CD4-positive, alpha-beta T cell (primary cell): ENCODE measurements at places on chromosomes 12 and 14. TPM values are rescaled to one million over a fixed set of nuclear protein-coding genes. Genes with fewer than 3 reads are reported as not detected.

Gene TTC6
- not detected for total RNA-seq

DNA sequence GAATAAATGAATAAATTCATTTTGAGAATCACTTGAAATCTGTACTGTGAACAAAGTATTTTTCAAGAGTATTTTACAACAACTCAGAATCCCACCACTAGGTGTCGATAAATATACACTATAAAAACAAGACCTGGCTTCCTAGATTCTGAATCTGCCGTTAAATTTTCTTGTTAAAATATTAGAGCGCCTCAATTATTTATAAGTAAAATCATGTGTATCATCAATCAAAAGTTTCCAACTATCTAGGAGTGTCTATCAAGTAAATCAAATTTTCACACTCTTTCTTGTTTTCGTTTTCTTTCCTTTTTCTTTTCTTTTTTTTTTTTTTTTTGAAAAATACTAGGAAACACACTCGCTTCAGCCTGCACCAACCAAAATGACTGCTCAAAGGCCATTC is 179.2 kb upstream of the DCN start:
- H3K4me3 ChIP-seq: no peak overlapping the region
- no peaks in the 10 kb centered on the region for H3K27me3 ChIP-seq
- no peaks in the 10 kb centered on the region for H3K36me3 ChIP-seq

GRCh38 chr14:68934066-68934465 is 45.0 kb downstream of the ACTN1 start:
- no peak overlapping the region for H3K27ac ChIP-seq
- DNase-seq: no peak
- peaks cover 58% of the 10 kb centered on the region for H3K4me1 ChIP-seq
- H3K36me3 ChIP-seq: peaks cover 4% of the 10 kb centered on the region

Gene DDN
- 0.47 TPM for total RNA-seq

DNA sequence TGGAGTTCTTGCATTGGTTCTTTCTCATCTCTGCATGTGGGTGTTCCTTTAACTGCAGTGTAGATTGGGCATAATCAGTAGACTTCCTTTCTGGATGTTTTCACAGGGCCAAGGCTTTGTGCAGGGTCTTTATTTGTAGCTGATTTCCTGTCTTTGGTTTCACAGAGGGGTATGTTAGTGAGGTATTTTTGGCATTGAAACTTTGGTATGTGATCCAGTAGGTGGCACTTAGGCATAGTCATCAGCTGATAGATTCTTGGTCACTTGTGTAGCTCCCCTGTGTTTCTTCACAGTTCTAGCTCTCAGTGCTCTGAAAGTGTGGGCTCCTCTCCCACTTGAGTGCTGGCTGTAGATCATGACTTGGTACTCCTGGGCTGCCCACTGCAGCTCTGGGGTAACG is 52.7 kb upstream of the LMO3 start:
- H3K27me3 ChIP-seq: no peaks in the 10 kb centered on the region
- no peaks in the 10 kb centered on the region for H3K36me3 ChIP-seq
- H3K4me3 ChIP-seq: no peak overlapping the region
- H3K4me1 ChIP-seq: no peaks in the 10 kb centered on the region
- H3K27ac ChIP-seq: no peak overlapping the region

DNA sequence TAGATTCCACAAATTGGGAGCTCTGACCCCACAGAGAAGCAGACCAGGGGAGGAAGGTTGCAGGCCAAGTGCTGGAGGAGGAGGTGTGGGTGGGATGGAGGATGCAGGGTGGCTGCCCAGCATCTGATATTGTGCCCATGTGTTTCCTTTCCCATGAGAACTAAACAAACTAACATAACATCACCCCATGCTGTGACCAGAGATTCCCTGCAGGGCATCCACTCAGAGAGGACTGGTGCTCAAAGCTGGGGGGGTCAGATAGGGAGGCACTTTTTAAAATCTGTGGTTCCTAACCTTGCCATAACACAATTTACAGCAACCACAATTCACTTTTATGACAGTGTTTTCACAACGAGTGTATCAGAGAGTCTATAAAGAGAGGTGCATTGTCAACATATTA is 1277.6 kb downstream of the AACS start:
- no peaks in the 10 kb centered on the region for H3K27me3 ChIP-seq
- no peaks in the 10 kb centered on the region for H3K4me1 ChIP-seq
- no peak overlapping the region for H3K27ac ChIP-seq
- H3K36me3 ChIP-seq: no peaks in the 10 kb centered on the region
- no peak overlapping the region for H3K4me3 ChIP-seq

Gene PPP1R1A
- total RNA-seq: not detected

Gene SMIM41
- not detected for total RNA-seq

- H3K27ac ChIP-seq: no peak overlapping the region
- no peak for DNase-seq
- H3K27me3 ChIP-seq: peaks cover 47% of the 10 kb centered on the region
Observed at GRCh38 chr14:104135121-104135903, 3.1 kb upstream of the KIF26A start.

Gene FAM90A1
- total RNA-seq: 0.47 TPM

- H3K4me3 ChIP-seq: no peak overlapping the region
- no peaks in the 10 kb centered on the region for H3K27me3 ChIP-seq
- DNase-seq: peak; percentile 29
- H3K27ac ChIP-seq: no peak overlapping the region
Observed at GRCh38 chr14:76919431-76920330, 93.5 kb downstream of the LRRC74A start.

DNA sequence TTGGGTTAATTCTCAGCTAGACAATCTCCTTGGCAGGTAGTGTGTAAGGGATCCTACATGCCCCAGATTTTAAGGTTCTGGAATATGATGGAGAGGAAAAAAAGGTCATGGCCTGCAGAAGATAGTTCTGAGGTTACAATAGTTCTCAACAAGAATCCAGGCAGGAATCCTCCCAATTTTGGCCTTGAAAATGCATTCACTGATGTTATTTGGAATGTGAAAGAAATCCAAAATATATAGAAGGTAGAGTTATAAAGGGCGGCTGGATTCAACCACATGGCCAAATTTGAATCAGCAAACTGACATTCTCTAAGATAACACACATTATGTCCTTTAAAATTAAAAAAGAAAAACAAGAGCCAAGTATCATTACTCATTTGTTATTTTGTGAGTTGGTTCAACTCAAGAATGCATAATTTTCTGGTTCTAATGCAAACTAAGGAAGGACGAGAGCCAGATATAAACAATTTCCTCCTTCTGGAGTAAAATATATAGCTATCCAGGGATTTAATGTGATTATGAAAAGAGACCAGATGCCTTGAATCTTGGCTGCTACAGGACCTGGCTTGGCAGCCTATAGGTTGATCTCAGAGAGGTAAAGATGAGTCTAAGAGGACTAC is 177.0 kb upstream of the G2E3 start:
- no peak overlapping the region for H3K4me3 ChIP-seq
- H3K4me1 ChIP-seq: no peaks in the 10 kb centered on the region
- H3K27me3 ChIP-seq: peaks cover 3% of the 10 kb centered on the region
- no peaks in the 10 kb centered on the region for H3K36me3 ChIP-seq
- DNase-seq: no peak
- no peak overlapping the region for H3K27ac ChIP-seq

DNA sequence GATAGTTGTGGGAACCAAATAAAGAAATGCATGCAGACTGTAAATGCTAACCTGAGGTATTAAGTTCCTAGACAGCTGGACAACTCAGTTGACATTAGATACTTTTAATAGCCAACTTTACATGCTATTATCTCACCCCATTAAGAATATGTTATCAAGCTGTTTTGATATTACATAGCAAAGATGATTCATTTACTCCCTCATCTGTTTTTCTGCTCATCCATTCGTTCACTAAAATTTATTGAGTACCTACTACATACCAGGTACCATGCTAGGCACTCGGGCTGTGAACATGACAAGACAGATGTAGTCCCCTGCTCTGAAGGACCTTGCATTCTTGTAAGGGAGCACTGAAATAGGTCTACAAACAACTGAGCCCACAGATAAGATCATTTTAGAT is 192.4 kb downstream of the DACT1 start:
- H3K36me3 ChIP-seq: no peaks in the 10 kb centered on the region
- DNase-seq: no peak
- no peak overlapping the region for H3K27ac ChIP-seq
- no peaks in the 10 kb centered on the region for H3K4me1 ChIP-seq
- no peak overlapping the region for H3K4me3 ChIP-seq

GRCh38 chr12:68609998-68610369 is 715 bp upstream of the RAP1B start:
- H3K4me1 ChIP-seq: peaks cover 17% of the 10 kb centered on the region
- no peak for DNase-seq
- no peaks in the 10 kb centered on the region for H3K36me3 ChIP-seq
- peak overlapping the region; percentile 76 for H3K4me3 ChIP-seq

Gene SNAPC1
- 5.0 TPM for total RNA-seq

Gene KERA
- not detected for total RNA-seq

GRCh38 chr12:26106347-26106746 is 18.5 kb downstream of the BHLHE41 start:
- no peak for DNase-seq
- H3K4me1 ChIP-seq: no peaks in the 10 kb centered on the region
- H3K4me3 ChIP-seq: no peak overlapping the region
- peaks cover 7% of the 10 kb centered on the region for H3K27me3 ChIP-seq
- H3K27ac ChIP-seq: no peak overlapping the region

- no peaks in the 10 kb centered on the region for H3K27me3 ChIP-seq
- DNase-seq: no peak
- no peaks in the 10 kb centered on the region for H3K4me1 ChIP-seq
- H3K36me3 ChIP-seq: no peaks in the 10 kb centered on the region
- H3K4me3 ChIP-seq: no peak overlapping the region
Observed at GRCh38 chr12:78118036-78118435, 287.3 kb downstream of the NAV3 start.

- H3K4me1 ChIP-seq: peaks cover 76% of the 10 kb centered on the region
- H3K4me3 ChIP-seq: peak overlapping the region; percentile 26
- DNase-seq: no peak
- peaks cover 5% of the 10 kb centered on the region for H3K36me3 ChIP-seq
- no peaks in the 10 kb centered on the region for H3K27me3 ChIP-seq
Observed at GRCh38 chr12:121036810-121037326, 2.2 kb downstream of the OASL start.

DNA sequence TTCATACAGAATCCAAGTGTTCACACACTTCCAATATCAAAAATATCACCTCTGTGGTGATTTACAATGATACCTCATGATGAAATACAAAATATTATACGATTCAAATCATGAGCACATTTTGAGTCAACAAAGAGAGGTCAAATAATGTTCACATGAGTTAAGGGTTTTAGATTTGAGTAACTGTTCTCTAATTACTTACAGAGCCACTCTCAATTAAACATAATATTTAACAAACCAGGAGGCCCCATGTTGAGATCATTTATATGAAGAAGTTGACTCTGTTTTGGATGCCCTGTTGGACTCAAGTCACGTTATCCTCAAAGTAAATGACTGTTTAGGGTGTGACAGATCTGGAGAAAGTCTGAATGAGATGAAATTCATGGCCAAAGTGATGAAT is 53.5 kb downstream of the NUAK1 start:
- no peak overlapping the region for H3K4me3 ChIP-seq
- H3K36me3 ChIP-seq: no peaks in the 10 kb centered on the region
- no peaks in the 10 kb centered on the region for H3K4me1 ChIP-seq
- DNase-seq: no peak
- H3K27me3 ChIP-seq: peaks cover 9% of the 10 kb centered on the region

Gene NID2
- not detected for total RNA-seq

DNA sequence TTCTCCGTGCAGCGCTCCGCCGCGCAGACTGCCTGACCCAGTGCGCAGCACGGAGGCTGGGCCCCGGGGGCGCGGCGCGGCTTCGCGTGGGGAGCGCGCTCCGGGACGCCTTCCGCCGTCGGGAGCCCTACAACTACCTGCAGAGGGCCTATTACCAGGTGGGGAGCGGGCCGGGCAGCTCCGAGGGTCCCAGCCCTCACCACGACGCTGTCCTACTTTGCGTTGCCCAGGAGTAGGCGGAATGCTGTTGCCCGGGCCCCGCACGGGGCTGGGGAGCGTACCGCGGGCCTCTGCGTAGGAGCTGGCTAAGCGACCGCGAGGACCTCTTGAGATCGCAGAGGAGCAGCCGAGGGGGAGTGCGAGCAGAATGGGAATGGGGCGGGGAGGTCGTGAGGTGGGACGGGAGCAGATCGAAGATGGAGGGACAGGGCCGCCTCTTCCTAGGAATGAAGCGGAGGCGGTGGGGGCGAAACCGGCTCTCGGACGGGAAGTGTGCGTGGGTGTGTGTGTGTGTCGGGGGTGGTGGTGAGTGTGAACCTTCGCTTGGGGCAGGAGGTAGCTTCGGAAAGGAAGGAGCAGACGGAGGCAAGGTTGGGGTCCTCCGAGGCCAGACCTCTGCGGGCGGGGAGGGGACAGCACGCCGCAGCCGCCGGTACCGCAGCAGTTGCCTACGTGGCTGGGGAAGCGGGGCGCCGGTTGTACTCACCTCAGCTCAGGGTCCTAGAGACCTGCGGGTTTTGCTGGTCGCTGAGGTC is 751 bp downstream of the P3H3 start:
- H3K4me1 ChIP-seq: peaks cover 35% of the 10 kb centered on the region
- peak; percentile 51 for DNase-seq
- no peaks in the 10 kb centered on the region for H3K36me3 ChIP-seq
- H3K4me3 ChIP-seq: peak overlapping the region; percentile 72
- H3K27me3 ChIP-seq: peaks cover 25% of the 10 kb centered on the region

Gene SLC39A2
- total RNA-seq: not detected

DNA sequence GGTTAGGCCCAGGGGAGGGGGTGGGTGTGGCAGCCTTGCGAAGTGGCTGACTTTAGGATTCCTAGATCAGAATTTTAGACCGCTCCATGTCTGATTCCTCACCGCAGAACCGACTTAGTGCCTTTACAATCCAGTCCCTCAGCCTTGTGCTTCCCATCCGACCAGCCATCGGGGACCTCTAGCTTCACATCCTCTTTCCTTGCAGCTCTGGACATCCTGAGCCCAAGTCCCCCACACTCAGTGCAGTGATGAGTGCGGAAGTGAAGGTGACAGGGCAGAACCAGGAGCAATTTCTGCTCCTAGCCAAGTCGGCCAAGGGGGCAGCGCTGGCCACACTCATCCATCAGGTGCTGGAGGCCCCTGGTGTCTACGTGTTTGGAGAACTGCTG is 557 bp downstream of the COPS7A start:
- peak overlapping the region; percentile 59 for H3K4me3 ChIP-seq
- peak overlapping the region; percentile 88 for H3K27ac ChIP-seq
- DNase-seq: no peak
- H3K4me1 ChIP-seq: peaks cover 18% of the 10 kb centered on the region

DNA sequence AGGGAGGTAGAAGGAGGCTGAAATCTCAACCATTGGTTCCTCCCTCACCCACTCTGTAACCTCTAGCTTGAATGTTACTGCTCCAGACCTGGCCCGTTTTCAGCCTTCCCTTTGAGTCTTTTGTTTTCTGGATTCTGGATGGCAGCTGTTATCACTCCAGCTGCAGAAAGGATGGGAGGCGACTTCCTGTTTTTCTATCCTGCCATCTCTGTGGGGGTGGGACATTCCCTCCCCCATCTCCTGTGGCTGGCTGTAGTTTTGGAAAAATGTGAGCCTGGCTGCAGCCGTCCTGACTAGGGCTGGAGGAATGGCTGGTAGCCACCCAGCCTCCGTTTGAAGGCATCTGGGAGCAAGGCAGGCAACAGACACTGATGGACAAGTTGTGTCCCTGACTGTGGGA is 2.9 kb upstream of the PPFIBP1 start:
- no peak overlapping the region for H3K27ac ChIP-seq
- no peaks in the 10 kb centered on the region for H3K27me3 ChIP-seq
- H3K4me1 ChIP-seq: peaks cover 16% of the 10 kb centered on the region
